Hematopoietic multipotent progenitor cell (in vitro differentiated cells): ENCODE measurements at places on chromosomes 5 and 9.

GRCh38 chr5:170638051-170638450 lies 134.2 kb downstream of the KCNIP1 start:
- no peak for DNase-seq

- no peak for DNase-seq
Observed at GRCh38 chr5:41918105-41918504, 7.0 kb upstream of the FBXO4 start.

DNA sequence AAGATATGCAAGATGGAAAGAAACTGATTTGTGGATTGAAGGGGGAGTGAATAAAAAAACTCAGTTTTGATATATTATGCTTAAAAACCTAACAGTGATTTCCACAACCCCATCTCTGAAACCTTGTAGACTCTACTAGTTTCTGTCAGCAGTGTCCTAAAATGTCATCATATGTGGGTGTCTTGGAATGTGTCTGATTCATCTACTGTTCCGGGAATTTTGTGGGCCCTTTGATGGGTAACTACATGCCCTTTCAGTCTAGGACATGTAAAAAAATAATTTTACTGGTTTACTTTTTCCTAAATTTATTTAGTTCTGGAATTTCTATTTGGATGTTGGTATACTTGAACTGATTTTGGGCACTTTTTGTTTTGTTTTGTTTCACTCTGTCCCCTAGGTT lies 118.9 kb upstream of the NMUR2 start:
- DNase-seq, result no peak

DNA sequence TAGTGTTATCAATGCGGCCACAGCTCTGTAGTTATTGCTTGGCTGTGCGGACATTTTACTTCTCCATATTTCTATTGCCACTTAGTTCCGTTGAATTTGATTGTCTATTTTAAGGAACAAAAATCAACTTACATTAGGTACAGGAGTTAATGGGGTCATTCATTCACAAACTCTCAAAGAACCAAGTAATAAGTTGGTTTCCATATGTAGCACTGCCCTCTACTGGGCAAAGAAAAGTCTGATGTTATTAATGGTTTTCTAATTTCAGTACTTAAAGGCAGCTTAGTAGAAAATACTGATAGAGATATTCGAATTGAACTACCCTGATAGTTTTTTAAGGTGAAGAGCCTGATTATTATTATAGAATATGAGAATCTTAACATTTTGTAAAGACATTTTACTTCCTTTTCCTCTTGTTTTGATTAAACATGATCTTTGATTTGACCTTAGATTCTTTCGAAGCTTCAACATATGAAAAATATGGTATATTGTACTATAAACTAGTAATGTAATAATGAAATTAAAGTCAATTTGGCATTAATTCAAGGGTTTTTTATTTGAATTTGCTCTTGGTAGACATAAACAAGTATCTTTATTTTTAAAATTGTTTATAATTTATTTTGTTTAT lies 119.5 kb upstream of the CTNND2 start:
- no peak for DNase-seq

- no peak for DNase-seq
Observed at GRCh38 chr9:122197426-122197825, 31.3 kb downstream of the LHX6 start.

- DNase-seq, result no peak
Observed at GRCh38 chr5:91070761-91071550, 312.2 kb downstream of the ARRDC3 start.

- no peak for DNase-seq
Observed at GRCh38 chr5:25448646-25449045, 803.9 kb upstream of the CDH10 start.

DNA sequence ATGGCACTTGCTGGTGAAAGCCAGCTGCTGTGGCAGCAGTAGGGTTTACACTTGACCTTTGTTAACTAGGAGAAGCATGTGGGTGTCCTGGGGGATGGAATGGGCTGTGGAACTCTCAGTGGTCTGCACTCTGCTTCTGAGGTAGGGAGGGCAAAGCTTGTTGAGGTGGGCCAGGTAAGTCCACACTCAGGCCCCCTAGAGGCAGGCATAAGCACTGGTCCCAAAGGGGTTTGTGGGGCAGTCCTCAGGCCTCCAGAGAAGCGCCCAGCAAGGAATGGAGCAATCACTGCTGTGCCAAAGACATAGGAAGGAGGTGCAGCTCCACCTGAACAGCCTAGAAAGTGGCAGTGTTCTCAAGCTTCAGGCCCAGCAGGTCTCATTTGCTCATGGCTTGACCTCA lies 34.7 kb downstream of the INSL4 start:
- no peak for DNase-seq

- DNase-seq, result no peak
Observed at GRCh38 chr5:135834639-135835529, at the start of gene SLC25A48. Gene SLC25A48, plus strand, starts transcription at chr5:135834663. Its CDS starts 185 bp downstream, at chr5:135834848.

DNA sequence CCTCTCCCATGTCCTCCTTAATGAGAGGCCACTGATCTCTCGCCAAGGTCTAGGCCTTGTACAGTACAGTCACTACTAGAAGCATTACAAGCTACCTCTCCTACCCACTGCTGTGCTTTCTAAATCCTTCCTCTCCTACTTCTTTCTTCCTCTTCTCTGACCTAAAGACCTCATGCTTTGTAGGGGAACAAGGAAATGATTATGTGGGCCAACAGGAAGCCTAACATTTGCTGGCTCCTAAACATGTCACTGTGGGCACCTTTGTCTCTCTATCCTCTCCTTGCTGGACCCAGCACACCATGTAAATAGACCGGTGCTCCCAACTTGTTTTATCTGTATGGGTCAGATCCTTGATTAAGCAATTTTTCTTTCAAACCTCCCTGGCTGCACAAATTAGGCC lies 16.7 kb downstream of the SLC28A3 start:
- DNase-seq, result no peak

DNA sequence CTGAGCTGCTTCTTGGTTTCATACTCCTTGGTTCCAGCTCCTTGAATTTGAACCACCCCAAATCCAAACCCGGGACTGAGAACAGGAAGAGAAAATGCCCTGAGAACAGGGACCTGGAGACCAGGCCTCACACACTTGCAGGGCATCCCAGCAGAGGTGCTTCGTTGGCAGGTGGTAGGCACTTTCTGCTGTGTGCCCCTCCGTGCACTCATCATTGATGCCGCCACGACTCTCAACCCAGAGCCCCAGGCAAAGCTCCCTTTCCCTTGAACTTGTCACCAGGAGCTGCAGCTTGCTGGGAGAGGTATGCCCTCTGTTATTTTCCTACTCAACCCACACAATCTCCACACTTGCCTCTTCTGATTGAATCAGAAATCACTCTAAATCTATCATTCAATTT lies 217.8 kb upstream of the IRX1 start:
- DNase-seq, result no peak

DNA sequence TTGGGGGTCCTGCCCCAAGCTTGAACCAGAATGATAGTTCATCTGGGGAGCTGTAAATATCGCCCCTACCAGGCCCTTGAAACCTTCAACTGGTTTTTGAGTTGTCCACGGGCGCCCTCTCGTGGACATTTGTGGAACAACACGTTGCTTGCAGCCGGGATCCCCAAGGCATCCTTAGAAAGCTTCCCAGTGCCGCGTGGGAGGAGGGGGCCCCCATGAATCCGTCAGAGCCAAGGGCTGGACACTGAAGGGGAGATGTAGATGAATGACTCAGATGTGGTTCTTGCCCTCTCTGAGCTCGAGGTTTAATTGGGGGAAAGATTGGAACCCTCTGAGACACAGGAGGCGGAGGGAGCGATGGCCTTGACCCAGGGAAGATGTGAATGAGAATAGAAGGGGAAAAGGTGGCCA lies 31.8 kb upstream of the ORM1 start:
- peak; percentile 54 for DNase-seq

DNA sequence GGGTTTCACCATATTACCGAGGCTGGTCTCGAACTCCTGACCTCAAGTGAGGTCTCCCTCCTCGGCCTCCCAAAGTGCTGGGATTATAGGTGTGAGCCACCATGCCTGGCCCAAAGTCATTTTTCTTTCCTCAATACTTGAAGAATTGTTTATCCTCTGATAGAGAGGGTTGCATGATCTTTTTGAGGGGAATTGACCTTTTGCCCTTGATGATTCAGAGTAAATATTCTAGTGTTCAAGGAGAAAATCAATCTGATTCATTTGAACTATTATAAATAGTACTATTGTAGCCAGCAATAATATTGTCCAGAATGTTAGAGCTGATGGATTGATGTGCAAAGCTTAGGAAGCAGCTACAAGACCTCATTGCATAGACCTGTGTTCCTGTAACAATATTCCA lies 47.1 kb downstream of the UGCG start:
- DNase-seq, result no peak

GRCh38 chr5:149273950-149274349 lies 2.3 kb downstream of the AFAP1L1 start:
- DNase-seq, result no peak

GRCh38 chr5:172361566-172362238 lies 78.1 kb upstream of the UBTD2 start:
- DNase-seq, result no peak

DNA sequence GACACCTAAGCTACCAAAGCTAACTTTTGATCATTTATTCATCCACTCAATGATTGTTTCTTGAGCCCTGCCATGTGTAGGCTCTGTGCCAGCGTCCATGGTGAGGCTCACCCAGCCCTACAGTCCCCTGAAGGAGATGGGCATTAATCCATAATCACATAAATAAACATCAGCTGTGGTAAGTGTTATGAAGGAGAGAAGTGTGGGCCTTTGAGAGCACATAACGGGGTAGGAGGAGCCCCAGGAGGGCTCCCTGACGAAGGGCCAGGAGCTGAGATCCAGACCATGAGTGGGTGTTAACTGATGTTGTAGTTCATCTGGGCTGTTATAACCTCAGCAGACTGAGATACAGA lies 53.9 kb upstream of the AFAP1L1 start:
- DNase-seq, result no peak

DNA sequence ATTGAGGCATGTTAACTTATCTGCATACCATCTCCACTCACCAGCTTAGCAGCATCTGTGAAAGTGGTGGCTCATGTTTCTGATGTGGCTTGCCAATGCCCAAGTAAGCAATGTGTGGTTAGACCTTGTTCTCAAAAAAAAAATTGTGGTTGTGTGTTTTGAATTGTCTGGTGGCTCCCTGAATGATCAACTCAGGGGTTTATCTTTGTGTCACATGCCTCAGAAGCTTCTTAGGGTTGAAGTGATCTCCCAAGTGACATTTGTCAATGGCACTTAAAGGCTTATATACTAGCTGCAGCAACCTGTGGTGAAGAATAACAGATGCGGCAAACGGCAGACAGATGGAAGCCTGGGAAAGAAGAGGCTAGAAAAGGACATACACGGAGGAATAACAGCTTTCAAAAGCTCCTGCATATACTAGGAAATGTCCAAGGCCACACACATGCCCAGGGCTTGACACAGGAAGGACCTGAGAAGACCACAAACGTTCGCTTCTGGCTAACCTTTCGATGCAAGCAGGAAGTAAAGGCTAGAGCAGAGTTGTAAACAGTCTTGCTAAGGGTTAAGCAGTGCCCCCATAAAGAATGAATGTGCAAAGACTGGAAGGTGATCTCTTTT lies 42.2 kb upstream of the FSD1L start:
- DNase-seq, result peak; percentile 46

DNA sequence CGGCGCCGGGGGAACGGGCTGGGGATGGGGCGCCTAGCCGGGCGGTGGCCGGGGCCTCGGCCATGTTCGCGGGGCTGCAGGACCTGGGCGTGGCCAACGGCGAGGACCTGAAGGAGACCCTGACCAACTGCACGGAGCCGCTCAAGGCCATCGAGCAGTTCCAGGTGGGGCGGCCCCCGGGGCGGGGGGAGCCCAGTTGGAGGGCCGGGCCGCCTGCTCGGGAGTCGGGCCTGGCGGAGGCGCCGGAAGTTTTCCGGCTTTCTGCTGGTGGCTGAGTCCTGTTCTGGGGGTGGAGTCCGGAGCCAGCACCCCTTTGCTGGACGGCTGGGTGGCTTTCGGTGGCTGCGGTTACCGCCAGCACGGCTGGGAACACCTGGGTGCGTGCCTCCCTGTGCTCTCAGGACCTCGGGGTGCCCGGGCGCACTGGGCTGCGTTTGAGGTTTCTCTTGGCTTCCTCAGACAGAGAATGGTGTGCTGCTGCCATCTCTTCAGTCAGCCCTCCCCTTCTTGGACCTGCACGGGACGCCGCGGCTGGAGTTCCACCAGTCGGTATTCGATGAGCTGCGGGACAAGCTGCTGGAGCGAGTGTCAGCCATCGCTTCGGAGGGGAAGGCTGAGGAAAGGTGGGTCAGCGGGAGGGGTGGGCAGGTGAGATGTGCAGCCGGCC lies 454 bp downstream of the NELFB start:
- no peak for DNase-seq

GRCh38 chr9:33703430-33704102 lies 91.8 kb upstream of the PRSS3 start:
- DNase-seq, result no peak

DNA sequence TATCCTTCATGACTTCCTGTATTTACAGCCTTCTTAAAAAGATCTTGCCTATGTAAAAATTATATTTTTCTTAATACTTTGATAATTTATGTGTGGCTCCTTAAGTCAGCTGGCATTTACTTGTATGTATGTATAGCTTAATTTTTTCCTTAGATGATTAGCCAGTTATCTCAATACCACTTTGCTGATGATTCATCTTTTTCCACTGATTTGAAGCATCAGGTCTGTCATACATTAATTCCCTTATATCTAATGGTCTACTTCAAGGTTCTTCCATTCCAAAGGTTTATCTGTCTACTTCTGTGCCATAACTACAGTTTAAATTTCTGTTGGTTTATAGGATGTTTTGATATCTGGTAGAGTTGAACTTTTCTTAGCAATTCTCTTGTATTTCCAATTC lies 44.9 kb upstream of the MTMR12 start:
- no peak for DNase-seq

GRCh38 chr5:67983251-67984110 lies 232.1 kb upstream of the PIK3R1 start:
- peak; percentile 50 for DNase-seq

DNA sequence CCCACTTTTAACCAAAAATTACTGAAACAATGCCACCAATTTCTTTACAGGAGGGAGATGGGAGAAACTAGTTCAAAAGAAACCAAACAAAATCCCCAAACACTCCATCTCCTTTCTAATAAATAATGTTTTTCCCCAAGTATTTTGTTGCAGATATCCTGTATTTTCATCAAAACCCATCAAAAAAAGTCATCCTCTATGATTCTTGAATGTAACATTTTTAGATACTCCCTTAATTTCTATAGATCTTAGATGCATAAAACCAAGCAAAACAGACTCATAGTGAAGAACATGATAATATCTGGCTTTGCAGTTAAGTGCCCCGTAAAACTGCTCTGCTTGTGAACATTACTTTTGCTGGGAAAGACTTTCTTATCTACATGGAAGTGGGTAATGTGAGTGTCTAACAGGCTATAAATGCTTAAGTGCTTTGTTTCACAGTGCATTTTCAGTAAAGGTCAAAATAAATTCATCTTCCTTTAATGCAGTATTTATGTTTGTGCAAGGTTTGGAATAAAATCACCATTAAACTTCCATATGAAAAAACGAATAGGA lies 77.3 kb upstream of the TBCA start:
- no peak for DNase-seq
